Prostate gland (tissue), 2 donors: ENCODE measurements at places on chromosomes 3 and 15. TPM values are rescaled to one million over a fixed set of nuclear protein-coding genes. Genes with fewer than 3 reads are reported as not detected.

NMD3 gene
- 29.5 TPM for total RNA-seq

GRCh38 chr15:51229907-51230330 lies 108.5 kb downstream of the CYP19A1 start:
- no peaks in the 10 kb centered on the region for H3K4me1 ChIP-seq
- no peak for DNase-seq
- no peaks in the 10 kb centered on the region for H3K36me3 ChIP-seq
- H3K27me3 ChIP-seq, result no peaks in the 10 kb centered on the region

GRCh38 chr3:79414806-79415205 lies 353.0 kb downstream of the ROBO1 start:
- no peak overlapping the region for H3K4me3 ChIP-seq
- DNase-seq, result no peak
- no peaks in the 10 kb centered on the region for H3K4me1 ChIP-seq
- no peaks in the 10 kb centered on the region for H3K27me3 ChIP-seq

DNA sequence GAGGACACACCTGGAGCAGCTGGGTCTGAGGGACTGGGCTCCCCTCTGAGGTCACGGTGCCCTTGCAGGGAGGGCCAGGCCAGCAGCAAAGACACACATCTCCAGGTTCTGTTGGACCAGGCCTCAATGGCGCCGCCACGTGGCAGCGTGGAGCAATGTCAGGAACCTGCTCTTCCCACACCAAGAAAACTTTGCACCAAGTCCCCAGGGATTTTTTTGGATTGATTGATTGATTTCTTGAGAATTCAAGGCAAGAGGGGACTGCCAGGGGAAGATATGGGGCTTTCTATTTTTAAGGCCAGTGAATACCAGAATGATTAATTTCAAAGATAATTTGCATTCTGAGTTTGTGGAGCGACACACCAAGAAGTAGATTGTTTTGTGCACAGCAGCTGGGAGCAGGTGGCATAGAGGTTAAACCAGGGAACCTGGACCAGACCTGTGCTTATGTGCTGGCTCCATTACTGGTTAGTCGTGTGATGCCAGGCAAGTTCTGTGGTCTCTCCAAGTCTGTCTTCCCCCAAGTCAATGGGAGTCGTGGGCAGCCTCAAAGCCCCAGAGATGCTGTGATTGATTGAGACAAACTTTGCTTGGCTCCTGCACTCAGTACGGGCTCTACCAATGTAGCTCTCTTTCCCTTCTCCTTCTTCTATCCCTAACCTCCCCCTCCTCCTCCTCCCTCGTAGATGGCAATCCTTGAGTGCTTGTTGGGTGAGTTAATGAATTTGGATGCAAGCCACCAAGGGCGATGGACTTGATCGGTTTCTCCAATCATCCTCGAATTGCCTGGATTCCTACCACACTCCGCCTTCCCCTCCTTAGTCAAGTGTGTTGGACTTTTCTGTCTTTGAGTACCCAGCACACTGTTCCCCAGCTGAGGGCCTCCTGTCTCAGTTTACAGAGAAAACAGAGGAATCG lies 96.2 kb upstream of the TRPM1 start:
- no peak overlapping the region for H3K27ac ChIP-seq
- H3K27me3 ChIP-seq, result no peaks in the 10 kb centered on the region
- no peaks in the 10 kb centered on the region for H3K36me3 ChIP-seq
- DNase-seq, result no peak
- H3K4me1 ChIP-seq, result no peaks in the 10 kb centered on the region
